ENCODE measurements at places on chromosomes 12 and 14.

DNA sequence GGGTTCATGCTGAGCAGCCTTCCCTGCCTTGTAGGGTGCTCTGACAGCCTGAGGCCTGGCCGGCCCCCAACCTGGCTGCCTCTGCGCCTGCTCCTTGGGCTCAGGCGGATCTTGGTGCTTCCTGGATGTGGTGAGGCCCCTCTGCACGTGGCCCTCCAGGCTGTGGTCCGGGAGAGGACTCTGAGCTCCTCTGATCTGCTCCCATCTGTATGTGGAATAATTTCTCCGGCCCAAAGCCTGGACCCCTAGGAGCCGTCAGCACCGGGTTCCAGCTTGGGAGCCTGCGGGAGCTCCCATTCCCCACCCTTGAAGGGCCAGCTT is 21.3 kb upstream of the EIF2B2 start:
- DNase-seq, result no peak

DNA sequence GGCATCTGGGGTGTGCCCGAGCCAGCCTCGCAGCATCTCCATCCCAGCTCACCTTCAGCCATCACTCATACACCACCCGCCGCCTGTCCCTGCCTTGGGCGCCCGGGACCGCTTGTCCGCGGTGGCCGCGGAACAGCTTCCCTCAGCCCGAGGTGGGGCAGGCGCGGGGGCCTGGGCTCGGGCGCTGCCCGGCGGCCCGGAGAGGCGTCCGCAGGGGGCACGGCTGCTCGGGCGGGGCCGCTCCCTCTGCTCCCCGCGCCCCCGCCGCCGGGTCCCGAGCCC is 430 bp downstream of the SLC41A2 start:
- peak; percentile 55 for DNase-seq

DNA sequence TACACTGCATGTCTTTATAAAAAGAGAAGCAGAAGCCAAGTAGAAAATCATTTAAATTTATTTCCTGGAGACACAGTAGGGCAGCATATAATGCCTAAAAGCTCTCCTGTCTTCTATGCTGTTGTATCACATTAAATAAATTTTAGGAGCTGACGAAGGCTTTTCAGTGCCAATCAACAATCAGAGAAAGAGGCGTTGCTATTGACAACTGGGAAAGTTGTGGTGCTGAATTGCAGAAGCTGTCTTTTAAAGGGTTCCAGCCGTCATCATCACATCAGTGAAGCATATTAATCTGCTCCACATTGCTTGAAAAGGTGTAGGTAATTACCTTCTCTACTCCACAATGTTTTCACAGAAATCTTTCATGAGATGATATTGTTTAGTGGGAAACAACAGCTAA is 103.9 kb downstream of the FSCB start:
- DNase-seq, result no peak

- DNase-seq, result no peak
Measured at GRCh38 chr12:131372171-131372475, 338.8 kb upstream of the SFSWAP start.

GRCh38 chr12:51949342-51950030 is 2.0 kb upstream of the ACVR1B start:
- peak; percentile 67 for DNase-seq

- peak; percentile 57 for DNase-seq
Measured at GRCh38 chr12:4275016-4275869, 1.7 kb downstream of the CCND2 start.

DNA sequence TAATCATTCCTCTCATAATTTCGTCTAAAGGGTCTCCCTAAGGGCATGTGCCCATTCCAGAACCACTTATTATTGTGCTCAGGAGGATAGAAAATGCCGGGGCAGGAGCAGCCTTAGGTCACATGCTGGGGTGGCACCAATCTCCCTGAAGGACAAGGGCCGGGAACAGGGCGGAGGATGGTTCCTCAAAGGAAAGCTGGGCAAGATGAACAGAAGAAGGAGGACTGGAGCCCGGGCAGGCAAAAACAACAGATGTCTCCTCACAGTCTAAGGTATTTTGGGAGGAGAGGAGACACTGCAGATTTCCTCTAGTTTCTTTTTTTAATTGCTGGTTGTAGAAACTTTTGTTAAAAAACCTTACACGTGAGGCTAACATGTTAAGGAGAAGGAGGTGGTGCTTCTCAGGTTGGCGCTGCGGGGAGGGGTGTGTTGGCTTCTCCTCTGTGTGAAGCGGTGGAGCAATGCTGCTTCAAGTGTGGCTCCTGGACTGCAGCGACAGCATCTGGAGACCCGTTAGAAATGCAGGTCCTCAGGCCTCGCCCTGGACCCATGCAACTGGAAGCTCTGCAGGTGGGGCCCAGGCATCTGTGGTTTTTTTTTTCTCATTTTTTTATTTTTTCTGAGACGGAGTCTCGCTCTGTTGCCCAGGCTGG is 164.8 kb downstream of the AACS start:
- no peak for DNase-seq

- peak; percentile 95 for DNase-seq
Measured at GRCh38 chr14:50762001-50762930, 68.7 kb downstream of the NIN start.

- DNase-seq, result peak; percentile 91
Measured at GRCh38 chr14:69615496-69616407, 4.4 kb downstream of the SUSD6 start.

DNA sequence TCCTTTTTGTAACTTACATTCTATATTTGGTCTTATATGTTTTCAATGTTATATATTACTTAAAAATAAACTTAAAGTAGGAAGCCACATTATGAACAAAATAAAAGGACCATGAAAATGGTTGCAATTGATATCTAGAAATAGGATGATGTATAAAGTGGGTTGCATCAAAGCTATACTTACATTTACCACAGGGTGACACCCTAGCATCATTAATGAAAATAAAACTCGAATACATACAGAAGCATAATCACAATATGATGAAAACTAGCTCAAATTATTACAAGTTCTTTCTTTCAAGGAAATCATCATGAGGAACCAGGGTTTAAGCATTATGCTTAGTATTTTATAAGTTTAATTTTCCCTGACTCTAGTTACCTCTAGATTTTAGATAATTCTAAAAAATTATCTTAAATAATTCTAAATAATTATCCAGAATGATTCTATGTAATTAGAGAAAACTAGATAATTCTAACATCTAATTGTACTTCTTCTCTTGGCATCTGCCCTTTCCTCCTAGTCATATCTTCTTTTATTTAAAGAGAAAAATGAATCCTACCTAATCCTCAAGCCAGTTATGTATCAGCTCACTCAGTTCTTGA is 31.2 kb downstream of the TAS2R7 start:
- peak; percentile 53 for DNase-seq

GRCh38 chr12:49043856-49044258 is 16.7 kb downstream of the KMT2D start:
- peak; percentile 67 for DNase-seq

DNA sequence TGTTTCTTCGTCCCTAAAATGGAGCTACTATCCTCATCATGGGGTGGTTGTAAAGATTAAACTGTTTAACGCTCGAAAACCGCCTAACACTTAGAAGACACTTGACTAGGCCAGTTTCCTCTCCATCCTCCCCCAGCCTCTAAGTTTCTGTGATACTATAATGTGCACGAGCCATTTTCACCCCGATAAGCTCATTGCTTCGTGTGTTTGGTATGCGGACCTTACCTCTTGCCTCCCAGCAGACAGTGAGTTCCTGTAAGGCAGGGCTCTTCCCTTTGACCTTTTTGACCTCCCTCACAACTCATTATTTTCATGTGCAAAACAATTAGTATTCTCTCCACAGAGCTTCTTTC is 499 bp upstream of the GXYLT1 start:
- no peak for DNase-seq

GRCh38 chr14:75445236-75445635 is 17.4 kb downstream of the JDP2 start:
- no peak for DNase-seq

DNA sequence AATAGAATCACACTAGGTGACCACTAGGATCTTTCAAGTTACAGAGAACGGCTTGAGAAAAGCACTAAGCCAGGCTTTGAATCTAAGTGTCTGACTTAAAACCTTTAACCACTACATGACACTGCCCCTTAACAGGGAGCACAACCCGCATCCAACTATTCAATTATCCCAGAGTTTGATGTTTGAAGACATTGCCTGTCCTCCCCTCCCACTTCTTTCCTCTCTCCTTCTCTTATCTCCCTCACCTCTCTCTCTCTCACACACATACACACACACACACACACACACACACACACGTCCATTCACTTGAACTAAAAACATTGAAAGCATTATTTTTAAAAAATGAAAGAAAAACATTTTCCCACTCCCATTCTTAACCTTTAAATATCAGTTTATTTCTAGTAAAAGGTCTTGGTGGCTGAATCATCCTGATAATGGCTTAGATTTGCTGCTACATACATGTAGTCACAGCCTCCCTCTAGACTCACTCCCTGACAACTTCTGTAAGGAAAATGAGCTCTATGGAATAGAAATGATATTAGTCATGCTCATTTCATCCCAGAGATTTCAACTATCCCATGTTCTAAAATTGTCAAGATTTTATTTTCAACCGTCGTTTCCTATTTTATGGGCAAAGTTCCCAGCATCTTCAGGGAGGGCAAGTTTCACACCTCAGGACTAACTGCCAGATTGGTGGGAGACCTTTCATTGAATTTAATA is 53.5 kb upstream of the RAP1B start:
- DNase-seq, result peak; percentile 90

DNA sequence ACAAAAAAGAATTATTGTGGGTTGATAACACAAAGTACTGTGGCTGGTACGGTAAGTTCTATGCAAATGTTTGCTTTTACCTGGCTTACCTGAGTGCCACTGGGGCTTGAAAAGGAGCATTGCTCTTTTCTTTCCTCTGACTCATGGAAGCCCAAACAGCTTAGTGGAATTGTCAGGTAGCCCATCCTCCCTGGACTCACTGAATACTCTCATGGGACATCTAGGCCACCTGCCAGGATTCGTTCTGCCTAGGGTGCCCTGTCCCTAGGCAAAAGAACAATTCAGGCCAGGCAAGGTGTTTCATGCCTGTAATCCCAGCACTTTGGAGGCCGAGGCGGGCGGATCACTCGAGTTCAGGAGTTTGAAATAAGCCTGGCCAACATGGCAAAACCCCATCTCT is 22.5 kb upstream of the YAF2 start:
- no peak for DNase-seq

GRCh38 chr12:3278681-3279414 is 201.7 kb downstream of the TSPAN9 start:
- DNase-seq, result peak; percentile 29

- DNase-seq, result no peak
Measured at GRCh38 chr12:79140711-79141110, 276.1 kb downstream of the SYT1 start.

DNA sequence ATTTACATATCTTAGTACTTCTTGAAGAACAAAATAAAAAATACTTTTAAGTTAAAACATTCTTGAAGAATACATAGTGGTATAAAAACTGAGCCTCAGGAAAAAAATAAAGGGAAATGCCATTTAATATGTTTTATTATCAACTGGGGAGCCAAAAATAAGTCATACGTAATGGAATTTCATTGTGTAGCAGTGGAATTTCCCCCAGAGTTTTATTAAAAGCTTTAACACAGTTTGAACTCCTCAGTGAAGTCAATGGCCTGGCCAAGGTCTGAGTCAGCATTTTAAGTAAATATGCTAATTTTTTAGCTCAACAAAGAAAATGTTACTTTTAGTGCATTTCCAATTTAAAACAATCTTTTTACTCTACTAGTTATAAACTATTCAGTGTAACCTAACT is 350.1 kb upstream of the ATP2B1 start:
- peak; percentile 88 for DNase-seq

- DNase-seq, result no peak
Measured at GRCh38 chr12:49554266-49554665, 13.7 kb downstream of the MCRS1 start.

DNA sequence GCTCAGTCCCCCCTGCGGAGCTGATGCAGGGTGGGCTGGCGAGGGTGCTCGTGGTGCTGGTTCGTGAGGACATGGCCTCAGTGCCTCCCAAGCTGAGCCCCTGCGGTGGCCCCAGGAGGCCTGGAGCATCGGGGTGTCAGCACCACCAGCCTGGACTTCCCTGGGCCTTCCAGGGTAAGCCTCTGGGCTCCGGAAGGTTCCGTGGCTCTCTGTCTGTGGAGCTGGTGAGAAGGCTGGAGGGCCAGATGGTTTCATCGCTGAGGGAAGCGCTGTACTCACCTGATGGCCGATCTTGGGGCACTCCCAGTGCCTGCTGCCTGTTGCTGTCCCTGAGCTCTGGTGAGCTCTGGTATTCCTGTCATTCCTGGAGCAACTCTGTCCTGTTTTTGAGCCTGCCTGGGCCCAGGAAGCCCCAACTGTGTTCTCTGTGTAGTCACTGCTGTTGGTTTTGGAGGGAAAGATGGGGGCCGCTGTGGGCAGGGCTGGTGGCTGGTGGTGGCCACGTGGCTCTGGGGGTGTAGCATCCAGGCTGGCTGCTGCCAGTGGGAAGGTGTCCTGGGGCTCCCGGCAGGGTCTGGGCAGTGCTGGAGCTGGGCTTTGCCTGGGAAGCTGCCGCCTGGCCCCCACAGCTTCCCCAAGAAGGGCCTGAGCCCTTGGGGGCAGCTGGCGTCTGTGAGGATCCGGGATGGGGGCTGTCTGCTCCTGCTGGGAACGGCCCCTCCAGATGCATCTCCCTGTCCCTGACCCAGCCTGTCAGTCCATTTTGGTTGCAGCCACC is 18.3 kb downstream of the MTA1 start:
- no peak for DNase-seq

DNA sequence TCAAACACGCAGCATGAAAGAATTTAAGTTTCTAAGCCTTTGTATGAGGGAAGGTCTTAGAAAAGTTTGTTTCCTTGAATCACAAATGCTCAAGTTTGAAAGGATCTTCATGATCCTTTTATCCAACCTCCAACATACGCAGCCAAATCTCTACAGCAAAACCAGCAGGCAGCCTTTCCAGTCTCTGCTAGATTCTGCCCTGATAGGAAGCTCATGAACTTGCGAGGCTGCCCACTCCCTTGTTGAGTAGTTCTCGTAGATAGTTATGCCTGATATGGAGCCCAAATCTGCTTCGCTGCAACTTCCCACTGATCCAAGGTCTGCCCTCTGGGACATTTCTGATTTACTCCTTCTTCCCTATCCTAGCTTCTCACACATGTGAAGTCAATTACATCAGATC is 272.9 kb downstream of the EGLN3 start:
- no peak for DNase-seq
